ENCODE measurements at places on chromosomes 7 and 10.

DNA sequence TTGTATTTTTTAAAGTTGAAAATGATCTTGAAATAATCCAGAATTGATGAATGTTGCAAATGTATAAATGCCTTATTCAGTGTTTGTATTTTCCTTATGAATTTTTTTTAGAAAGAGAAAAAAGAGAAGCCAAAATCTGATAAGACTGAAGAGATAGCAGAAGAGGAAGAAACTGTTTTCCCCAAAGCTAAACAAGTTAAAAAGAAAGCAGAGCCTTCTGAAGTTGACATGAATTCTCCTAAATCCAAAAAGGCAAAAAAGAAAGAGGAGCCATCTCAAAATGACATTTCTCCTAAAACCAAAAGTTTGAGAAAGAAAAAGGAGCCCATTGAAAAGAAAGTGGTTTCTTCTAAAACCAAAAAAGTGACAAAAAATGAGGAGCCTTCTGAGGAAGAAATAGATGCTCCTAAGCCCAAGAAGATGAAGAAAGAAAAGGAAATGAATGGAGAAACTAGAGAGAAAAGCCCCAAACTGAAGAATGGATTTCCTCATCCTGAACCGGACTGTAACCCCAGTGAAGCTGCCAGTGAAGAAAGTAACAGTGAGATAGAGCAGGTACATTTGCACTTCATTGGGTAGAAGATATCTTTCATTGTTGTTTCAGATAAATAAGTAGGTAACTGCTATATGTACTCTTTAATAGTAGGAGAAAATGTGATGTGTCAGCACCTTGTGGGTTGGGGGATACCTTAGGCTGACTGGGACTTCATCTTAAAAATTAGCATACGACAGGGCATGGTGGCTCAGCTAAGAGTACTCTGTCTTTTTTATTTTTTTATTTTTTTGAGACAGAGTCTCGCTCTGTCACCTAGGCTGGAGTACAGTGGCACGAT, 3.9 kb downstream of the DDX21 start:
- no peak for DNase-seq

DNA sequence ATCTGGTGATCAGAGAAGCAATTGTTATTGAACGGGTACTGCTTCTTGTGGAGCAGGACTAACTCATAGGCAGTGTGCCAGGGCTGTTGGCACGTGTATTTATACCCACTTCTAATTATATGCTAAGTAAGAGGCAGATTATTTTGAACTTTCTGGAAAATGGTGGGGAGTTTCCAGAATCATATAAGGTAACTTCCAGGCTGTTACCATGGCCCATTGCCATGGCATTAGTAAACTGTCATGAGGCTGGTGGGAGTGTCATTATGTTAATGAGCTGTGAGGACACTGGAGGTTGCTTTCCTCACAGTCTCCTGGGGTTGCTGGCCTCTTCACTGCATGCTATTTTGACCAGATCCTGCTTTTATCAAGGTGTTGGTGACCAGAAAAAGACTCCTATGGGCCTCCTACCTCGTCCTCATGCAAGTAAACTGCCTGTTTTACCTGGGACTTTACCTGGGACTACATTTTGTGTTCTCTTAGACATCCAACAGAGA, 122.6 kb downstream of the KCND2 start:
- no peak for DNase-seq

GRCh38 chr7:99137411-99138180, 6.3 kb downstream of the SMURF1 start:
- DNase-seq, result no peak

DNA sequence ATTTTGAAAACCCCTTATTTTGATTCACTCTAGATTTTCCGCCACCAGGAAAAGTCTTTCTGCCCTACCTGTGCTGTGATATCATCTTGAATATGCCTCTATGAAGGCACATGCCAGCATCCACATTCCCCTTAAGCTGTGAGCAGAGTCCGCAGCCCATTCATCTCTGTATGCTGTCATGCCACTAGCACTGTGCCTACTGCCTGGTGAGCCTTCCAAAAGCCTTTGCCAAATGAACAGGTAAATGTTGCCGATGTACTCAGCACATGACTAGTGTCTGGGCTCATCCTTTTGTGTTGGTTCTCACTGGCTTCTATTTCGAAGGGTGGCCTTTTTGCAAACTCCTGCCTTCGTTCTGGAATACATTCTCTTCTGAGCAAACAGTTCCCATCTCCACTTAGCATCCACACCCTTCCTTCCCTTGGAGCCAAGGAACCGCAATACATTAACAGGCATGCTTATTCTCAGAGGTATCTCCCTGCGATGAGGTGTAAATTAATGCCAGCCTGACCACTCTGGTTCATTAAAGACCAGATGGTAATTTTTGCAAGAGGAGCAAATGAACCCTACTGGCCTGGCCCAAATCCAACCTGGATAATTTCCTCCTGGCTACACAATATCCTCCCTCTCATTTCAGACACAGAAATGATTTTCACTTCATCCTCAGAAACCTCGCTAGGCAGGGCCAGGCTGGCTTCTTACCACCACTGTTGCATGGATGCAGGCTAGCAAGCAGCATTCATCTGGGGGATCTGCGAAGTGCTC, 339.7 kb upstream of the NFE2L3 start:
- DNase-seq, result no peak

DNA sequence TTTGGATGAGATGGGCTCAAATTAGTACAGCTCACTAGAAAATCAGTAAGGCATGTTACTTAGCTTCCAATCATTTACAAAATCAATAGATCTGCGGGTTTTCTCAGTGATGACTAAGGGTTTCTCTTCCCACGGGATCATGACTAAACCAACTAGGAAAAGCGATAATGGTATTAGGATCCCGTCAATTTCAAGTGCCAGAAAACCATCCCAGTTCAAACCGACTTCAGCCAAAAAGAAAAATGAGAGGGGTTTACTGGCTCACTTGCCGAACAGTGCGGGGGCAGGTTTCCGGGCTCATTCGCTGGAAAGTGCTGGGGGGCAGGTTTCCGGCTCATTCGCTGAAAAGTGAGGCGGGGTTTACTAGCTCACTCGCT, 62.1 kb upstream of the LYZL2 start:
- no peak for DNase-seq

DNA sequence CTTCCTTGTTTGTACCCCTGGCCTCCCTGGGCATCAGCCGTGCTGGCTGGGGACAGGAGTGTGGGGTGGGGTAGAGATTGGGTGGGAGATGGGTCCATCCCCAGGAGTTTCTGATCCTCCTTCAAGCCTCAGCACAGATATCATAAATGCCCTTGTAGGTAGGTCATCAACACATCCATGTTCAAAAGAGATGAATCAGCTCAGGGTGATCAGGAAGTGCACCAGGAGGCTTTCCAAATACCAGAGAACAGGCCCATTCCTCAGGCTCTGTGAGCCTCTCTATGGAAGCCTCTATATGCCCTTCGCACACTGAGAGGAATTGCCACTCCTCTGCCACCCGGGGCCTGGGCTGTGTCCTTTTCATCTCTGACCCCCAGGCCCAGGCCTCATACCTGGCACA, 31.9 kb upstream of the ADCYAP1R1 start:
- DNase-seq, result no peak

DNA sequence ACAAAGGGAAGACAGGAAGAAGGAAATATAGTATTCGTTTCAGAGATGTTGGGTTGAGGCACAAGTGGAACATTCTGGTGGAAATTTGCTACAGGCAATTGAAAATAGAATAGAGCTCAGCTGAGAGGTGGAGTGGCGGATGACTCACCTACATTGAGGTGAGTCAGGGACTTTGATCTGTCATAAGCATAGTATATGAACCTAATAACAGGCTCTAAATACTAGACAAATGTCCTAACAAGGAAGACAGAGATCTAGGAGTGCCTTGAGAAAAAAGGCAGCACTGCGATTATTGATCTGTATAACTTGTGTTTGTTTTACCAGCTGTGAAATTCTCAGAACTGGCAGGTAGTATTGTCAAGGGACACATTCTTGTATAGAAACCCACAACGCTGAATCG, 907 bp upstream of the IFRD1 start:
- DNase-seq, result peak; percentile 43

GRCh38 chr7:36291387-36292316, 98.0 kb upstream of the ANLN start:
- DNase-seq, result peak; percentile 80

DNA sequence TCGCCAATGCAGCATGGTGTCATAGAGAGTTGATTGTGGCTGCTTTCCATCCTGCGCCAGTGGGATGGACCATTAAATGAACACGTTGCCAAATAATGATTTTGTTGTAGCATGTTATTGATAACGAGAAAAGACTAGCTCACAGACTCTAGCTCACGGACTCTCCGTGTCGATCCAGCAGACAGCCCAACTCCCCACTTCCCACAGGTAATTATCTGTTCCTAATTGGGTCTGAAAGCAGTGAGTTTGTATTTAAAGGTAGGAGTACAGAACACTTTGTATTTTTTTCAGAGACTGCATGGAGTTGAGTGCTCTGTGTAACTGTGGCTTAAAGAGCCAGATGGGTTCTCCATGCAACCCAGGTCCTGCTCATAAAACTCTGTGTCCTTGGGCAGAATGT, 1250.5 kb downstream of the TYW1 start:
- DNase-seq, result no peak

DNA sequence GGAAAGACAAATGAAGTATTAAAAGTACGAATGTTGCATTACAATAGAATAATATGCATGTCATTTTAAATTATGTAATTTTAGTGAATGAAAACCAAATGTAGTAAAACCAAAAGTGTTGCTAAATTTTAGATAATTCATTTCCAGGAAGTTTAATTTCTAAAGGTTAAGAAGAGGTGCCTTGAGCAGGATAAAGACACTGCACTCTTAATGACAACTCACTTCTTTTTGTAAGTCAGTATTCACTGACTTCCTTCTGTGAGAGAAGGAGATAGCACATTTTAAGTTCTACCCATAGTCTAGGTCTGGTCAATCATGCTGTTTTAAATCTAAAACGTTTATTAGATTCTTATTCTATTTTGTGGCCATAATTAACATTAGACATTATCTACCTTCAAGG, 160.2 kb downstream of the CRPPA start:
- no peak for DNase-seq

GRCh38 chr10:102434394-102435132, 2.2 kb upstream of the CUEDC2 start:
- no peak for DNase-seq

- DNase-seq, result no peak
Measured at GRCh38 chr10:119319161-119319919, 112.0 kb downstream of the GRK5 start.

DNA sequence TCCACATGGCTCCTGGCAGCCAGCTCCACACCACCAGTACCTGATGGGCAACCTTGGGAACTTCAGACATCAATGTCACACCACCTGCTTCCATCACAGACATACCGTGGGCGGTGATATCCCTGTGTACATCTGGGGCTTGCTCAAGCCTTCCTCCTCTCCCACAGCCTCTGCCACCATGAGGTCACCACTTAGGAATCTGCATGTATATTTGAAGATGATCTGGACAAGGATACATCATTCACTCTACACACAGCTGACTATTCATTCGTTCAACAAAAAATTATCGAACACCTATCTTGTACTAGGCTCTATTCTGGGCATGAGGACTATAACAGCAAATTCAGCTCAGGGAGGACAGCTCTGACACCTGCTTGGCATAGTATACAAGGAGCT, 6.8 kb downstream of the DLG5 start:
- DNase-seq, result no peak

Measured in stimulated activated CD4-positive, alpha-beta T cell treated with anti-CD3 and anti-CD28 coated beads, Interleukin-4, amount 100 ng/mL, for 1 hour (primary cell).